ENCODE measurements at places on chromosomes 3 and 15.

DNA sequence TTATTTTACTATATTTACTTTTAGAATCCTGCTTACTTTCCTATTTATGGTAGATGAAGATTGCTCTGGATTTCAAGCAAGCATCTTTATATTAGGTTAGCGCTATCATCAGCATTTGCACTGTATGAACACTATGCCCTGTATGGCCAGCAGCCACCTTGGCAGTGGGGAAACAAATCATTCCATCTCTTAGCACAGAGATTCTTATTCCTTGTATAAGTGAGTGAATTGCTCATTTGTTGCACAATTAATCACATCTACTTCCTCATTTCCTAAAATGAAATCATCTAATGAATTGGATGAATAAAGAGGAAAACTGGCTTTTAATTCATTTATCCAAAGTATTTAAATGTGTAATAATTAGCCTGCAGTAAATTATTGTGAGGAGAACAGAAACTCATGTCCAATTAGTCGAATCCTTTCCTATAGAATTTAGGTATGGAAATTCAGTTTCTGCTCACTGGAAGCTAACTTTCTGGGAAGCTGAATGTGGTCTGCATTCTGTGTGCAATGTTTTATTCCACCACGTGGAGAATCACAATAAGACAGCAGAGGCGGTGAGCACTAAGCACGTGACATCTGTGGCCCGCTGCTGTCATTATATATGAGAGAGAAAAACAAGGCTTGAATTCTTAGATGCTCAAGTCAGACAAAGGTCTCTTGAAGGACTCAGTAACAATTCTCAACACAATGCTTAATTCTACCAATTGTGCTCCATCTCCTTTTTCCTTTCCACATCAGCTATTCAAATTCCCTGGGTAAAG is 93.4 kb downstream of the PEX5L start:
- DNase-seq = no peak

DNA sequence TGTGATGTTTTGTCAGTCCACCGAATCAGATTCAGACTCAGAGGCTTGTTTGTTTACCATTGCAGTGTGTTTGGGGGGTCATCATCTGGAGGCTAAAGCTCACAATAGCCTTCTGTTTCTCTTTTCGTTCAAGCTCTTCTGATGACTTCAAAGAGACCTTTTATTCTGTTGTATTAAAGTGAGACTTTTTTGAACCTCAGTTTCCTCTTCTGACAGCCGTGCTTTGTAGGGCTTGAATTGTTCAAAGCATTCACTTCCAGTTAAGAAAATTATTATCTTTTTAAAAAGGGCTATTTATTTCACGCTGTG is 1.3 kb downstream of the PXK start:
- no peak for DNase-seq

- no peak for DNase-seq
Measured at GRCh38 chr3:71926262-71926600, 141.3 kb upstream of the PROK2 start.

DNA sequence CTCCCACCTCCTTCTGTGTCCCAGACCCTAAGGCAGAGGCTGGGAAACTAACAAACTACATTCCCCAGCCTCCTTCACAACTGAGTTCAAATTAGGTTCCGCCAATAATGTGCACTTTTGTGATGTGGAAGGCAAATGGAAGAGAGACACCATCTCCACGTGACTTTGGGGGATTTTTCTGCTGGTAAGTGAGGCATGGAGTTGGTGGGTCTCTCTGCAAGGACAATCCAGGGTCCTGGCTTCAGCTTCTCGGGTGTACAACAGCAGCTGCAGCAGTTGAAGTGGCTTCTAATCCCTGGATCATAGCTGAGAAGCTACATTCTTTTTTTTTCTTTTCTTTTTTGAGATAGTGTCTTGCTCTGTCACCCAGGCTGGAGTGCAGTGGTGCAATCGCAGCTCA is 58.9 kb upstream of the GATA2 start:
- no peak for DNase-seq

DNA sequence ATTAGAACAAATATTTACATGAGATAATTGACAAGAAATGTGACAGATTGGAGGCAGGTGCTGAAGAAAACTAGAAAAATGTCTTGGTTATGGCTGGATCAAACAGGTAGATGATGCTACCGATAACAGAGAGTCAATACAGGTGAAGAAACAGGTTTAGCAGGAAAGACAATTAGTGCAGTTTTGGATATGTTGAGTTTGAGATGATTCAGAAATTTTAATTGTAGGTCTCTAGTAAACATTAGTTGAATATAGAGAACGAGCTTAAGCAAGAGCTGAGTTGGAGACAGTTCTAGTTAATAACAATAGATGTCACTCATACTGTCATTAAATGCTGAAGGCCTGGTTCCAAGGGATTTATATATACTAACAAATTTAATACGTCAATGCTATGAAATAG is 524.4 kb downstream of the NSUN3 start:
- DNase-seq = no peak

Data from activated T-helper 1 cell treated with Interleukin-2 at 50 U/mL for 16 hours (primary cell).